Fibroblast of the aortic adventitia (primary cell): ENCODE measurements at places on chromosomes 12 and 14.

DNA sequence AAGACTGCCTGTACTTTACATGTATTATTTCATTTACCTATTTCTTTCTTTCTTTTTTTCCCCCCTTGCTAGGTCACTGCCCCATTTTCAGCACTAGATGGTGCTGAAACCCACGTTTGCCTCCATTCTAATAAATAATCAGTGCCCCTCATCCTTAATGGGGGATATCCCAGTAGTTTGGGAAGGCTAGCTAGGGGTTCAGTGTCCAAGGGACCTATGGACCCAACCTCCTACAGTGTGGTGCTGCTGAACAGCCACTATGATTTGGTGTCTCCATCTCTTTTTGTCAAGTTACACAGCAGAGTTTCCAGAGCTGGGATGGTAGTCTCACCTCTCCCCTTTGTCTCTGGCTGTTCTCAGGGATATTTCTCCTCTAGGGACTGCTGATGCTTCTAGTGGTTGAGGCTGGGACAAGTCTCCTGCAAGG is 6.5 kb upstream of the HCFC2 start:
- peak; percentile 47 for DNase-seq

GRCh38 chr14:67423424-67423823 is 11.5 kb upstream of the PLEK2 start:
- DNase-seq, result no peak

DNA sequence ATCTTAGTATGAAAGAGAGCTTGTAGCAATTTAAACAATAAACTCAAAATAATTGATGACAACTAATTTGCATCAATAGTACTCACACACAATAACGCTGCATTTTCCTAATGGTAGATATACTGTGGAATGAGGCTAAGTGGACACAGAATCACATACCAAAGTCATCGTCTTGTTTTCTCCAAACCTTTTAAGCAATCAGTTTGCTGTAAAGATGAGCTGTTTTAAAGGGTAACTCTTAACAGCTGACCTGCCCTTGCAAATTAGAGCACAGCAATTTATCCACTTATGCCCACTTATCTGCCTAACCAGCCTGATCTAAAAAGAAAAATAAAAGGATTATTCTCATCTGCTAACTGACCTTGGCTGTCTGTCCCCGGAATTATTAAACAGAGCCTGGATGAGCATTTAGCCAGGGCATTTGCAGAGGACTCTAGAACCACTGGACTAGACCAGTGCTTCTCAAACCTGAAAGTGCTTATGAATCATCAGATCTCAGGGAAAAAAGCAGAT is 174.3 kb upstream of the BCL2L14 start:
- DNase-seq, result no peak

- DNase-seq, result peak; percentile 60
These were observed 50.1 kb downstream of the KLRG1 start for GRCh38 chr12:9039397-9039977.

GRCh38 chr12:127077262-127078045 is 1189.5 kb upstream of the TMEM132C start:
- no peak for DNase-seq

DNA sequence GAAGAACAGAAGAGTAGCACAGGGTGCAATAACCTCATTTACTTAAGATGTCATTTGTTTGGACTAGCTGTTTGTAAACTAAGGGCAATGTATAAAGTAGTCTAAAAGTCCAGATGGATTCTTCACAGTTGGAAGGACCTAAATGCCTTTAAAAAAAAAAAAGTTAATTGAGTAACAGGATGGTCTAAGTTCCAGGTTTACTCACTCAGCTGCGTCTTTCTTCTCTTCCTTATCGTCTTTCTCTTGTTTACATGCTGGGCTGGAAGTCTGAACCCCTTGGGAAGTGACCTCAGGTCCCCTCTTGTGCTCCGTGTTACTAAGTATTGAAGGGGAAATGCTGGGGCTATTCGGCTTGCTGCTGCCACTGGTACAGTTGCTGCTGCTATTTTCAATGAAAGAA is 82.5 kb downstream of the SH2B3 start:
- DNase-seq, result peak; percentile 58

GRCh38 chr12:44930972-44931600 is 55.0 kb upstream of the NELL2 start:
- DNase-seq, result peak; percentile 80

DNA sequence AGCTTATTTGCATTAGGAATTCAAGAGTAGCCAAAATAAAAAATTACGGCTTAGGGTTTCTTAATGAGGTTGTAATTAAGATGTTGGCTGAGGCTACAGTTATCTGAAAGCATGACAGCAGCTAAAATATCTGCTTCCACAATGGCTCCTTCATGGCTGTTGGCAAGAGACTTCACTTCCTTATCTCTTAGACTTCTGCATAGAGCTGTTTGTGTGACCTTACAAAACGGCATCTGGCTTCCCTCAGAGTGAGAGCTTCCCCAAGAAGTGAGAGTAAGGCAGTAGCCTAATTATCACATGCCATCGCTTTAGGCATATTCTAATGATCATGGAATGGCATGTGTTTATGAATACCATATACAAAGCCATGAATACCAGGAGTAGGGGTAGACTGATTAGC is 57.6 kb downstream of the CCDC59 start:
- no peak for DNase-seq

DNA sequence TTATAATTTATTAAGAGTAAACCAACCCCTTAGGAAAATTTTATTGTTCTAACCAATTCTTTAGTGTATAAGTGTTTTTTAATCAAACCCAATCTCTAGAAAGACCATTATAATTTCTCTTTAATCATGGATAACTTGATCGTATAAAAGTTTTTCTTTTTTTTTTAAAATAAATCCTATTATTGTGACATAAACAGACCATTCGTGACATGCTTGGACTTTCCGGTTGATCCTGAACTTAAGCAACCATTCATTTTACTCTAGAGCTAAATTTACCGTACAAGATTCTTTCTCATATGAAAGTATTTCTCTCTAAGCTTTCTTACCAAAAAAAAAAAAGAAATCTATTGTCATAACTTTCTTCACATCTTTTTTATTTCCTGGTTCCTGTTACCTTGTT is 32.6 kb upstream of the SLC38A4 start:
- DNase-seq, result no peak

GRCh38 chr12:19121449-19122018 is 8.0 kb upstream of the PLEKHA5 start:
- no peak for DNase-seq

DNA sequence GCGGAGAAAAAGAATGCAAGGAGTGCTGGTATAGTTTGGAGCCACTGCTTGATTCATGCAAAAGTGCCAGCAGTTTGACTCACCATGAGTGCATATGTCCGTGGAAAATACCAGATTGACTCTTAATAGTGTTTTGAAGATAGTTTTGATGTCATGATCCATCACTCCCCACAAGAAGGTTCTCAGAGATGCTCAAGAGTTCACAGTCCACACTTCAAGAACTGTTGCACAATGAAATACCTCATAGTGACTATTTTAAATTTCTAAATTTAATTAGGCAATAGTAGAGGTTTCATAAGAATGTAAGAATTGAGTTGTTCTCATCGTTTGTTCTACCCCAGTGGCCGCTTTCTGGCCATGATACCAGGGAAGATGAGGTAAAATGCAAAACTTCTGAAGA is 286.6 kb upstream of the RGS6 start:
- DNase-seq, result peak; percentile 20

DNA sequence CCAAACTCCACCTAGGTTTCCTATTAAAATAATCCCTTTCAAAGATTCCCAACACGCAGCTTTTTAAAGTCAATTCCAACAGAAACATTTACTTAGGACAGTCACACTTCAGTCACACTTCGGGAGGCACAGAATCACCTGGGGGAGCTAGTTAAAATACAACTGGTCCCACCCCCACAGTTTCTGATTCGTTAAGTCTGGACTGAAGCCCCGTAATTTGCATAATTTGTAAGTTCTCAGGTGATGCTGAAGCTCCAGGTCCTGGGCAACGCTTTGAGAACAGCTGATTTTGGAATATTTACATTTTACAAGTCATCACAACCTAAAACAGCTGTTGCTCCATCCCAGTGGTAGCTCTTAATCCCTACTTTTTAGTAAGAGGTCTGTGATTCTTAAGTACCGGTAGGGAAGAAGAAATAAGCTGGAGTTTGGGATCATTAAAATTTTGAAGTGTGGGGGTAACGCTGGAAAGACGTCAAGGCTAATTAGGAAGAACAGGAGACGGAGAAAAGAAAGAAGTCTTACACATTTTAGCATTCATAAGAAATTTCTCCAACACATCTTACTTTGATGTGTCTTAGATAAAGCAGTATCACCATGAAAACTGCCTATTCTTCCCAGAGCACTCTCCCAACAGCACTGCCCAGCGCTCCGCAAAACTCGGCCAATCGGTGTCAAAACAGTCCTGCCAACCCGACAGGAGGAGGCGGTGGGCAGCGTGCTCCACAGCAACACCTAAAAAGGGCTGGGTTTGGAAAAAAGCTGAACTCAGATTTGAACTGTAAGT is 1.1 kb downstream of the IPO8 start:
- DNase-seq, result peak; percentile 37

DNA sequence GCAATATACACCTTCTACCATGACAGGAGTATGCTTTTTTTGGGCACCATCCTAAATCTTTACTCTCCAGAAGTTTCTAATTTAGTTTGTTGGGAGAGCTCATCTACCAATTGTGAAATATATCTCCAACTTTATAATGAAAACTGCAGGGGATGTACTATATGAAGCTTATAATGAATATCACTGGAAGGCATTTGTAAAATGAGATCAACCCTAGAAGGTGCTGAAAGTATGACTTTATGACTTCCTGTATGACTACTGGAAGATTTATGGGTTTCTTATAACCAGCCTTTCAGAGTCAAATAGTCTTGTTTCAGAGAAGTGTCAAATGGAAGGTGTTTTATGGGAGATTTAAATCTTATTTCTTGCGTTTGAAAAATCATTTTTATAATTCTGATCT is 122.9 kb downstream of the MYRFL start:
- no peak for DNase-seq

DNA sequence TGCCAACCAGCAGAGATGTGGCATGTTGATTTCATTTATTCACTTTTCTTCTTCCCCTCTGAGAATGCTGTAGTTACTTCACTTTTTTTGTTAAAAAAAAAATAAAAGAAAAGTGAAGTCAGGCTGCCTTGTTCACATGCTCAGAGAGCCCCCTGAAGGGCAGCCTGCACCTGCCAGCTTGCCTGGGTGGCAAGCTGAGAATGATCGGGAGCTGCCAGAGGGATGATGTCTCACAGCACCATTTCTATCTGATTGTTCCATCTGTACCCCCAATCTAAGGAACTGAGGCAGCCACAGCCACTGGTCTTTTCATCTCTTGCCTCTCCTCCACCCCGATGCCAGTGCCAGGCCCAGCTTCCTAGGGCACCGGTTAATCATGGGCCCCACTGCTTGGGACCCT is 118.2 kb downstream of the TSPAN9 start:
- DNase-seq, result no peak

GRCh38 chr14:59044707-59045106 is 143.8 kb upstream of the DAAM1 start:
- DNase-seq, result no peak

DNA sequence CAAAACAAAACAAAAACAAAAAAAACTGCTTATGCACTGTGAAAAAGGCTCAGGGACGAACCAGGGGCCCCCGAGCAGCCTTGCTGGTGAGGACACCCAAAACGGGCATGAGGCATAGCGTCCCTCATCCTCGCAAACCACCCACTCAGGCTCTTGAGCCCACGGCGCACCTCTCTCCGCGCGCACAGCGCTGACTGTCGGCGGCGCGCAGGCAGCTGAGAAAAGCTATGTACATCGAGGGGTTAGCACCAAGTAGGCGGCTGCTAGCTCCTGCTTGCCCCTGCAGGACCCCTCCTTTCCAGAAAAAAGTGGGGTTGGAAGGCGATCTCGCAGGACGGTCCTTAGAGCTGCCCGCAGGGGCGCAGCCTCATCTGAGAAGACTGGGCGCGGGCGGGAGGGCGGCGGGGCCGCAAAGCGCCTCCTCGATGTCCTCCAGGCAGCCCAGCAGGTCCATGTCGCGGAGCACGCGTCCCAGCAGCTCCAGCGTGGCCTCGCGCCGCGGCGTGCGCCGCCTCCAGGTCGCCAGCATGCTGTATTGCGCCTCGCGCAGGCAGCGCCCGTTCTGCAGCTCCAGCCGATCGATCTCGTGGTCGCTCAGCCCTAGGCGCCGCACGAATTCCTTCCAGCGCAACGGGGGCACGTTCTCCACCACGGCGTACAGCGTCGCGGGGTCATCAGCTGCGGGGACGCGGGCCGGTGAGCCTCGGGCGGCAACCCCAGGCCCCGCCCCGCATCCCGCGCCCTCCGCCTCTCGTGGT is 12.8 kb downstream of the TNFRSF1A start:
- no peak for DNase-seq

DNA sequence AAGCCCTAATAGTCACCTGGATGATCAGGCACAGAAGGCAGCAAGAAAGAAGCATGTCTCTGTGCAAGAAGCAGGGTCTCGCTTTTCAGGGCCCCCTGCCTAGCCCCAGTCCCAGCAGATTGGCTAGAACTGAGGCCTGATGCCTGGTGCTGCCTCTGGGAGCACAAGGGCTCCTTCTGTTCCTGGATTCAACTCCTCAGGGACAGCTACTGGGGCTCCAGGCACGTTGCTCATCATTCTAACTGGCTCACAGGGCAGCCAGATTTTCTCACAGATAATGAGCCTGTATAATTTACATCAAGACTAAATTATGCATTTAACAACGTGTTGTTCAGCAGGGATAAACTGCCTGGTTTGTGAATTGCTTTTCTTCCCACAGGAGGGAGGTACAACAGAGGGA is 106.5 kb upstream of the PLXNC1 start:
- no peak for DNase-seq

DNA sequence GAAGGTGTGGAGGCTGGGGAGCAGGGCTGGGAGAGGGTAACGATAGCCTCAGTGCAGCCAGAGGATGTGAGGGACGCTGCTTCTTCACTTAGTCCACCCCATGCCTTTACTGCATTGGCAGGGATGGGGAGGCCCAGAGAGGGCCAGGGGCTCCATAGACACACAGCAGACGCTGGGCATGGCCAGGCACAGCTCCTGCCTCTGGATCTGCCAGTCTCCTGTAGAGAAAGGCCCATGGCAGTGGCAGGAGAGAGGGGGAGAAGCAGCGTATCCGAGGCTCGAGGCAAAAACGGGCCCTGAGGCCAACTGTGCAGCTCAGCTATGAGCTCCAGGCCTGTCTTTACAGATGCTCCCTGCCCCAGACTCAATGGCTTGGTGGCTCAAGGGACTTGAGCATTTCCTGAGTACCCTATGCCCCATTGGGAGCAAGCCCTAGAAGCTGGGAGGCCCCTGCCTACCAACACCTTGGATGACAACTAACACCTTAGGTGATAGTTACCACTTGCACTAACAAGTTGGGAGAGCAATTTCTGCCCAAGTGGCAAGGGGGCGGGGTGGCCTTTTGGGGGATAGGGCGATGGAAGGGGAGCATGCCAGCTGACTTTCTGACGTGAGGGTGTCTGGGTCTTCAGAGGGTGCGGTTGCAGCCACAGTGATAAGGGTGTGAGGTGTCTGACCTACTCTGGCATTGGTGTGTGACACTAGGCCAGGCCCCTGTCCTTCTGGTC is 5.0 kb upstream of the LBHD2 start:
- no peak for DNase-seq

DNA sequence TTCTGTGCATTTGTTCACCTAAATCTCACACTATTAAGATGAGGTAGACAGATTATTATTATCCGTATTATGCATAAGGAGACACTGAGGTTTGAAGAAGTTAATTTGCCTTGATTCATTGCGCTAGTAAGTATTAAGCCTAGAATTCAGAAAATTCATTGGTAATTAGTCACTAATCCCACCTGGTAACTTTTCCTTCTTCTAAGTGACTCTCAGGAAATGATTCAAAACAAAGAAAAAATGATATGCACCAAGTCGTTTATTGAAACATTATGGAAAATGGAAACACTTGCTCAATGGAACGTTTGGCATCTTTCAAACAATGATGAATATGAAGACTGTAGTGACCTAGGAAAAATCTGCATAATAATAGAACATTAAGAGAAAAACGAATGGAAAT is 15.2 kb downstream of the RFX4 start:
- DNase-seq, result no peak

GRCh38 chr12:107536613-107537012 is 149.0 kb upstream of the PWP1 start:
- DNase-seq, result peak; percentile 57
